A549 treated with Mapracorat at 1 μM for 4 hours (cell line): ENCODE measurements at places on chromosomes 7 and 10. TPM values are rescaled to one million over a fixed set of nuclear protein-coding genes. Genes with fewer than 3 reads are reported as not detected.

The TRIM73 gene
- total RNA-seq = 1.2 to 2.7 TPM (median 2.6 TPM) in 5 replicates

The FXYD4 gene
- not detected in 5 replicates for total RNA-seq

The PLAU gene
- 102 to 121 TPM (median 116 TPM) in 5 replicates for total RNA-seq

The DGKI gene
- 0.22 to 0.63 TPM (median 0.39 TPM) in 5 replicates for total RNA-seq

The GNGT1 gene
- total RNA-seq = not detected in 5 replicates

The NRG3 gene
- not detected in 5 replicates for total RNA-seq

The PRSS37 gene
- total RNA-seq = not detected in 5 replicates

The LIPK gene
- total RNA-seq = not detected in 5 replicates

The PLXNA4 gene
- 0.66 to 1.3 TPM (median 0.94 TPM) in 5 replicates for total RNA-seq

The MACROH2A2 gene
- 23.0 to 28.5 TPM (median 27.8 TPM) in 5 replicates for total RNA-seq
